ENCODE measurements at places on chromosomes 1 and 21. TPM values are rescaled to one million over a fixed set of nuclear protein-coding genes. Genes with fewer than 3 reads are reported as not detected.

- DNase-seq, result no peak
- no peaks in the 10 kb centered on the region for H3K4me1 ChIP-seq
- no peak overlapping the region for H3K27ac ChIP-seq
- no peaks in the 10 kb centered on the region for H3K27me3 ChIP-seq
- H3K36me3 ChIP-seq, result no peaks in the 10 kb centered on the region
Measured at GRCh38 chr1:17579951-17580939, 40.7 kb downstream of the ARHGEF10L start.

- H3K4me3 ChIP-seq, result no peak overlapping the region
- H3K36me3 ChIP-seq, result no peaks in the 10 kb centered on the region
- H3K27me3 ChIP-seq, result no peaks in the 10 kb centered on the region
- DNase-seq, result no peak
Measured at GRCh38 chr1:115296981-115297380, 41.1 kb downstream of the NGF start.

Gene ATP1A2
- not detected for total RNA-seq

DNA sequence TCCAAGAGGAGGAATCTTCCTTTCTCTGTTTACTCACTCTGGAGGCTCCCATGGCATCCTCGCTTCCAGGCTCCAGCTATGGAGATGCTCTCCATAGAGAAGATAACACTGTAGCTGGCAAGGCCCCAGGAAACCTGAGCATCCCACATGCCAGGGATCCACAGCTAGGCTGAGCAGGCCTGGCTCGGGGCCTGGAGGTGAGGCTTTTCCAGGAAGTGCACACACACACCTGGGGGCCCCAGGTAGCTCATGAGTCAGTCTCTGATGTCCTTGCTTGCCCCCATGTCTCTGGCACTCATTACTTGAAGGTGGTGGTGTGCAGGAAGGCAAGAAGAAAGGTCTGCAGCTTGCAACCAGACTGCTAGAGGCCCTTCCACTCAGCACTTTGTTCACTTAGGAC lies 5.5 kb upstream of the LCE5A start:
- H3K36me3 ChIP-seq, result no peaks in the 10 kb centered on the region
- no peaks in the 10 kb centered on the region for H3K27me3 ChIP-seq
- no peak overlapping the region for H3K27ac ChIP-seq
- H3K4me3 ChIP-seq, result no peak overlapping the region

Gene DMRTA2
- not detected for total RNA-seq

DNA sequence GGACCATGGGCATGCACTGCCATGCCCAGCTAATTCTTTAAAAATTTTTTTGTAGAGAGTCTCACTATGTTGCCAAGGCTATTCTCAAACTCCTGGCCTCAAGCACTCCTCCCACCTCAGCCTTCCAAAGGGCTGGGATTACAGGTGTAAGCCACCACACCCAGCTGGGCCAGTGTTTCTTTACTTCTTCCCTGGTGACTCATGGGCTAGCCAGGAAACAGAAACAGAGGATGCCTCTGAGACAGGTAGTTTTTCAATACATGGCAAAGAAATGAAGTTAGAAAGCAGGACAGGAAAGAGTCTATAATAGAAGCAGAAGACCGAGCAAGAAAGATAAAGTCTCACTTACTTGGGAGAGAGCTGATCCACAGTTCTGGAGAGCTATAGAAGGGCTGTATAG lies 7.6 kb upstream of the C1orf74 start:
- no peak overlapping the region for H3K27ac ChIP-seq
- no peak for DNase-seq
- H3K4me1 ChIP-seq, result no peaks in the 10 kb centered on the region
- H3K4me3 ChIP-seq, result no peak overlapping the region
- no peaks in the 10 kb centered on the region for H3K36me3 ChIP-seq

GRCh38 chr1:186633116-186633515 lies 47.1 kb downstream of the PTGS2 start:
- H3K27me3 ChIP-seq, result no peaks in the 10 kb centered on the region
- H3K27ac ChIP-seq, result no peak overlapping the region
- no peaks in the 10 kb centered on the region for H3K36me3 ChIP-seq
- no peak overlapping the region for H3K4me3 ChIP-seq

GRCh38 chr1:40389871-40390560 lies 16.5 kb downstream of the SMAP2 start:
- H3K4me1 ChIP-seq, result peaks cover 85% of the 10 kb centered on the region
- H3K36me3 ChIP-seq, result no peaks in the 10 kb centered on the region
- H3K27ac ChIP-seq, result peak overlapping the region; percentile 99
- H3K4me3 ChIP-seq, result peak overlapping the region; percentile 45
- no peaks in the 10 kb centered on the region for H3K27me3 ChIP-seq

Gene UBE2U
- not detected for total RNA-seq

Gene OR10Z1
- total RNA-seq, result not detected

Gene FCER1G
- 171 TPM for total RNA-seq

GRCh38 chr1:240402326-240402725 lies 209.6 kb downstream of the GREM2 start:
- H3K27me3 ChIP-seq, result no peaks in the 10 kb centered on the region
- no peak for DNase-seq
- H3K36me3 ChIP-seq, result no peaks in the 10 kb centered on the region
- H3K4me1 ChIP-seq, result no peaks in the 10 kb centered on the region
- no peak overlapping the region for H3K27ac ChIP-seq
- no peak overlapping the region for H3K4me3 ChIP-seq

DNA sequence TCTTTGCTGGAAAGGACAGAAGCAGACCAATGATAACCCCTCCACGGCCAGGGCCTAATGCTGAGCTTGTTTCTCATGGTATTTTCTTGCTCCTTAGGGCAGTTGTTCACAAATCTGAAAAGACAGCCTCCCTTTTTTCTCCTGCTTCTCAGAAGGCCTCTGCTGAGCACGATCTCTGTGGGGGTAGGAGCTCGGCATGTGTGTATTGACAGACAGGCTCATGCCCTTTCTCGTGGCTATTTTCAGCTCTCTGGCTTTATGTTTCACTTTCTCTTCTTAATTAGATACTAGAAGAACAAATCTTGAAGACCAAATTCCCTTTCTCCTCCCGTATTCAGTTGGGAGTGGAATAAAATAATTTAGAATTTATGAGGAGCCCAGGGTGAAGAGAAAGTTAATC lies 768 bp upstream of the RIIAD1 start:
- DNase-seq, result no peak
- no peak overlapping the region for H3K27ac ChIP-seq
- H3K4me1 ChIP-seq, result peaks cover 9% of the 10 kb centered on the region
- no peaks in the 10 kb centered on the region for H3K36me3 ChIP-seq
- peaks cover 9% of the 10 kb centered on the region for H3K27me3 ChIP-seq
- peak overlapping the region; percentile 71 for H3K4me3 ChIP-seq

Gene CD5L
- total RNA-seq, result not detected

Gene UTS2
- total RNA-seq, result not detected

- H3K36me3 ChIP-seq, result no peaks in the 10 kb centered on the region
- H3K27me3 ChIP-seq, result no peaks in the 10 kb centered on the region
- DNase-seq, result no peak
Measured at GRCh38 chr1:54312796-54313316, 93.3 kb downstream of the SSBP3 start.
